ENCODE measurements at places on chromosomes 5 and 9. TPM values are rescaled to one million over a fixed set of nuclear protein-coding genes. Genes with fewer than 3 reads are reported as not detected.

DNA sequence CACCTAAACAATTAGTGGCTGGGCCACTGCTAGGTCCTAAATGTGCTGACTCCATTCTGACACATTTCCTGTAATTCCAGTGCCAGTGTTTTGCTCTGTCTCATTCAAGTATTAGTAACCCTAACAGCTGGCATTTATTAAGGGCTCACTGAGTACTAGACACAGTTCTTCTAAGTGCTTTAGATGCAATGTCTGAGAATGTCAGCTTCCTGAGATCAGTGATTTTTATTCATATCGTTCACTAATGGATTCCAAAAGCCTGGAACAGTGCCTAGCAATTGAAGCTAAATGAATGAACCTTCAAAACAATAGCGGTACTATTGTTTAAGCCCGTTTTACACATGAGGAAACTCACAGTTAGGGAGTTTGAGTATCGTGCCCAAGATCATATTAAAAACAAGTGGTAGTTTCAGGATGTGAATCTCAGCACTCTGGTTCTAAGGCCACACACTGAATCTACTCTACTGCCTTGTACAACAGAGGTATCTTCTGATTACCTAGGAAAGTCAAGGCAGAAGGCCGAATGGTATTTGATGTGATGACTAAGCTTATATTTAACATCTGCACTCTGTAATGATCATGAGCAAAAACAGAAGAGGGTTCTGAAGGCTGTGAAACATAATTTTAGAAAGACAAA is 304.0 kb downstream of the PJA2 start:
- ATAC-seq, result no peak

DNA sequence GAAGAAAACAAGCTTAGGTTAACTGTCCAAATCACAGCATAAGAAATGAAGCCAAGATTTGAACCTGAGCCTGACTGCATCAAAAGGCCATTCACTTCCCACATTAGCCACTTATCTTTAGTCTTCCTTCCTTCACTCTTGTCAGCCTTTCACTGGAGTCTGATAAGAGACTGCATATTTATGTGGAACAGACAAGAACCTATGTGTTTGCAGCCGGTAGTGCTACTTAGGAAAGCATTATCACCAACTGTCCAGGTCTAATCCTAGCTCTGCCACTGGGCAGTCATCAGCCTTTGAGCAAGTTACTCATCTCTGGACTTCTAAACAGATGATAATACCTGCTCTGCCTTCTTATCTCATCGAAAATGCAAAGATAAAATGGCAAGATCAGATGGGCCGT is 12.1 kb upstream of the ATP6V0E1 start:
- ATAC-seq, result no peak

DNA sequence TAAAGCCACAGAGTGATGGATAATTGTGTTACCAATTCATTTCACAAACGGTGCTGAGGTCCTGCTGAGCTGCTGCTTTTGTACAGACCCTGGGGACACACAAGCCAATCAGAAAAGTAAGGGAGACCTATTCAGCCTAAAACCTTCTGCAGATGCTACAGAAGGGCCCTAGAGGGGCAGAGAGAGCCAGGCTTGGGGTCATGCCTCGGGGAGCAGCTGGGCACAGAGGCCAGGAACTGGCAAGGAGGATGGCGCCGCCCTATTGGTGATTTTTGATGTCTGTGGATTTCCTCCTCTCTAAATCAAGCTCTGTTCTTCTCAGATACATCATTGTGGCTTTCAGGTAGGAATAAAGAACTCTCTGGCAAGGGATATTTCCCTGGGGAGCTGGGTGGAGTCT is 181.9 kb downstream of the ZNF462 start:
- no peak for ATAC-seq

ARL14EPL gene
- not detected for total RNA-seq

PCDHA3 gene
- not detected for total RNA-seq

- ATAC-seq, result no peak
Measured at GRCh38 chr5:172303572-172304335, 20.2 kb upstream of the UBTD2 start.

GRCh38 chr5:32283539-32284377 is 29.0 kb downstream of the MTMR12 start:
- ATAC-seq, result peak; percentile 82

ZSWIM6 gene
- total RNA-seq, result 4.9 TPM

GRCh38 chr9:97596906-97597305 is 36.3 kb downstream of the TSTD2 start:
- no peak for ATAC-seq

WDR31 gene
- 2.2 TPM for total RNA-seq

- no peak for ATAC-seq
Measured at GRCh38 chr9:113956901-113957300, 80.8 kb downstream of the ZNF618 start.

- ATAC-seq, result no peak
Measured at GRCh38 chr5:168106008-168106761, 185.3 kb upstream of the WWC1 start.

TAF1L gene
- not detected for total RNA-seq

- ATAC-seq, result no peak
Measured at GRCh38 chr9:115211413-115212124, 93.6 kb upstream of the TNC start.

- ATAC-seq, result no peak
Measured at GRCh38 chr5:90534922-90535321, 5.5 kb upstream of the LYSMD3 start.

DOCK2 gene
- 229 TPM for total RNA-seq

Measured in activated T-helper 17 cell treated with anti-CD3 and anti-CD28 coated beads, Interleukin-2, amount 50 U/mL, for 72 hours (primary cell).